ENCODE measurements at places on chromosomes 5 and 9. TPM values are rescaled to one million over a fixed set of nuclear protein-coding genes. Genes with fewer than 3 reads are reported as not detected.
A peak's percentile ranks its signal among the peaks of the same experiment; 100 is the strongest.

Gene ROR2
- total RNA-seq = 0.27 TPM

Gene IFNA17
- not detected for total RNA-seq

Gene SUSD3
- total RNA-seq = 1.3 TPM

Gene MLLT3
- total RNA-seq = 24.2 TPM

Gene CNTNAP3
- total RNA-seq = 4.9 TPM

Gene SV2C
- total RNA-seq = not detected

DNA sequence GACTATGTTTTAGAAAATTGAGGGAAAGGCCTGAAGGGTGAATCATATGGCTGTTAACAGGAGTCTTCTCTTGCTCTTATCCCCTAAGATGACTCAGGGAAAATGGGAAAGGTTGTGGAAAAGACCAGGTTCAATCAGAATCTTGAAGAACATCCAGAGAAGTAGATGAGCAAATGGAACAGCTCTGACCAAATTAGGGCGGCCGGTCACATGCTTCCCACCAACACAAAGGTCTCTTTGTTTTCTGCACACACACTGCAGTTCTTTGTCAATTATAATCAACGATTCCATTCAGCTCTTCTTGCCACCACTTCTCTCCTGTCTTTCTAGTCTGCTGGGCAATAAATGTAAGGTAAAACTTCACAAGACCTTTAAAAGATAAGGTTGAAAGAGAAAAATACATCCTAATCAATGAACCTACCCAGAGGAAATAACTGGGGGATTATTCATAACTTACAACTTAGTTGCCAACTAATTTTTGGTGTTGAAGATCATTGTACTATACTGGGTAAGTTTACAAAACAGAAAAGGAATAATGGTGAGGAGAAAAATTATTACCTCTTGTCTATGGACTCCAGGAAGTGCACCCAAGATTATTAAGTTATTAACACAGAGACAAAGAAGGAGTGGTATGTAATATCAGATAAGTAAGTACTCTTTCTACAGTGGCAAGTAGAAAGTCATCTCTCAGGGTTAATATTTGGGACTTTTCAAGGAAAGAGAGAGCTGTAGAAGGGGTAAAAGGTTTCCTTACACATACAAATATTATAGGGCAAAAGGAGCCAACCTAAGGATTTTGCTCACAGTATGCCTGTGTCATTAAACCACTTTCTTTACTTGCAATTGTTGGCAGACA lies 441.9 kb upstream of the PIK3R1 start:
- peak; percentile 97 for DNase-seq

DNA sequence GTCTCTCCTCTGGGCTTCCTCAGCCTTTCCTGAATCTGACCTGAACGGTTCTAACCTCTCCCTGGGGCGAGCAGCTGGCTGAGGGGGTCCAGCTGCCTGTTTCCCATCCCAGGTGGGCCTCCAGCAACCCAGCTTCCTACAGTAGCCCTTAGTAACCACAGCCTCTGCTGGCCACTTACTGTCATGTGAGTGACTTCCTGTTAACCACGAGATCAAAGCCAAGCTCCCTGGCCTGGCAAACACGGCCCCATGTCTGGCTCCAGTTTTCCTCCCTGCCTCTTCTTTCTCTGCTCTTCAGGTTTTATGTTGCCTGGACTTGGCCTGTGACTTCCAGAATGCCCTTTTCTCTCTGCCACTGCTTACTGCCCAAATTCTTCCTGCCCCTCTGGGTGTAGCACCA lies 47.2 kb upstream of the DAB2IP start:
- DNase-seq = peak; percentile 64

DNA sequence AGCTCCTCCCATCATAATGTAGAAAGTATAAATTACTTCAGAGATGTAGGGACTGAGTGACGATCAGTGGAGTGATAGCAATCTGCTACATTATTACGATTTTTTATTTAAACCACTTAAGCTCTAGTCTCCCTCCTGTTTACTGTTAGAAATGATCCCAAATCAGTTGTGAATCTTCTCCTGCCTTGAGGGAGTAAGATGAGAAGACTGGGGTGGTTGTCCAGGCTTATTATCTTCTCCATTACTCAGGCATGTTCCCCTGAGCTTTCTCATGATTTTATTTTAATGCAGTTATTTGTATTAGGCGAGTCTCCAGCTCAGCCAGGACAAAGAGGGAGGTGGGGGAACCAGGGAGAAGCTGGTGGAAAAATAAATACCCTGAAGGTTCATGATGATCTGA lies 48.2 kb upstream of the CTNNA1 start:
- DNase-seq = no peak

- no peak for DNase-seq
Measured at GRCh38 chr9:91623004-91623403, 199.4 kb upstream of the NFIL3 start.

GRCh38 chr5:35835796-35836742 lies 20.6 kb upstream of the IL7R start:
- no peak for DNase-seq

DNA sequence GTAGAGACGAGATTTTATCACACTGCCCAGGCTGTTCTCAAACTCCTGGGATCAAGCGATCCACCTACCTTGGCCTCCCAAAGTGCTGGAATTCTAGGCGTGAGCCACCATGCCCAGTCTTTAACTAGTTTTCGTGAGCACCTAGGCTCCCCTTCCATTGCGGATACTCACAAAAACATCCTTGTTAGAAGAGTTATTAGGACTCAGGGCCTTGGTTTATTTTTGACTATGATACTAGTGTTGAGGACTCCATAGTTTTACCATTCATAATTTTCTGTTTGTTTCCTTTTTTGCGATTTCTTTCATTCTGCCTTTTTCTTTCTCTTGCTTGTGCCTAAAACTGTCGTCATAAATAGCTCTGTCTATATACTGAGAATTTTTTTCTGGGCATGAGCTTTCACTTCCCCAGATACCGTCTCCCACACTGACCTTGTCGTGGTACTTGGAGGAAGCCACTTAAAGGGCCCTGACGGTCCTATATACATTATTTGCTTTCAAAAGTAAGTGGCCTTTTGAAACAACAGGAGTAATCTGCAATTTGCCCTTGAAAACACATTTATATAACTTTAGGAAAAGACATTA lies 5.2 kb downstream of the F2R start:
- no peak for DNase-seq

DNA sequence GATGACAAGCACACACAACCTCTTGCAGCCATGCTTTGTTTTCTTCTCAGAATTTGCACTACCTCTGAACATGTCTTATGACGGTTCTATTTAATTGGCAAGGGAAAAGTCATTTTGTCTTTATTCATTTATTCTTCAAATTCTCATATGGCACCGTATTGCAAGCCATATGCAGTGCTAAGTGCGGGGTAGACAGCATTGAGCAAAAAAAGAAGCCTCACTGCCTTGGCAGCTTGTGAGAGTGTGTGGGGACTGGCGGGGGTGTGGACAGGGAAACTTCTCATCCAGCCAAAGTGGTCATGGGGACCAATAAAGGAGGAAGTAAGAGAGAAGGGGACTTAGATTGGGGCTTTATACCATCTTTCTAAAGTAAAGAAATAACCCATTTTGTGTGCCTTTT lies 160.0 kb downstream of the CDH12 start:
- DNase-seq = no peak

DNA sequence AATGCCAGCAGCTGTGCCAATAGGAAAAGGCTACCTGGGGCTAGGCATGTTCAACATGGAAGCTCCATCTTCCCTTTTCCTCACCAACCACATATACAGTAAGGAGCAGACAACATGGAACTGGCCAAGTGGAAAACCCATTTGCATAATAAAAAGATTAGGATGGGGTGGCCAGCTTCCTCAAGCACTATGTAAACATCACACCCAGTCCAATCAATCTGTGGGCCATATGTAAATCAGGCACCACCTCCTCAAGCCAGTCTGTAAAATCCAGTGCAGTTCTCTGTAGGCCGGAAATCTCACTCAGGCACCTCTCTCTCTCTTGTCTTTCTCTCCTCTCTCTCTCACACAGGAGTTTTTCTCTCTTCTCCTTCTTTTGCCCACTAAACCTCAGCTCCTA lies 360.2 kb upstream of the GRIA1 start:
- no peak for DNase-seq

- no peak for DNase-seq
Measured at GRCh38 chr9:70262948-70263347, 4.2 kb downstream of the SMC5 start.

- no peak for DNase-seq
Measured at GRCh38 chr9:125749951-125750626, 2.9 kb downstream of the PBX3 start.

DNA sequence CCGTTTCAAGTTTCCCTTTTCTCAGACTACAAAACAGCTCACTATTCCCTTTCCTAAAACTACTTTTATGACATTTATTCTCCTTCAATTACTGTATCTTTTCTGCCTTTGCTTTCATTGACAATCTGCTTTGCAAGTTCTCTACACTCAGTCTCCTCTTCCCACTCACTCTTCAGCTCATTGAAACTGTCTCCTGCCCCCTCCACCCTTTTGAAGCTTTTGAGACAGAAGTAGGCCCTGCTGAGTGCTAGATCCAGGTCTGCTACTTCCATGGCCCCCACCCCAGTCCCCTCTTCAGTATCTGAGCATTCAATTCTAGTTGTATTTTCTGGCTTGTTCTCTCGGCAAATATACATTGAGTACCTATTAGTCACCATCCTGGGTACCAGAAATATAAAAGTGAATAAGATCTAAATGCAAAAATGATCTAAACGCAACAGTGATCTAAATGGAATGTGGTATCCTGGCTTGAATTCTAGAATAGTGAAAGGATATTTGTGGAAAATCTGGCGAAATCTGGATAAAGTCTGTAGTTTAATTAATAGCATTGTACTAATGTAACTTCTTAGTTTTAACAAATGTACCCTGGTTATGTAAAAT lies 58.4 kb downstream of the OR2K2 start:
- no peak for DNase-seq

DNA sequence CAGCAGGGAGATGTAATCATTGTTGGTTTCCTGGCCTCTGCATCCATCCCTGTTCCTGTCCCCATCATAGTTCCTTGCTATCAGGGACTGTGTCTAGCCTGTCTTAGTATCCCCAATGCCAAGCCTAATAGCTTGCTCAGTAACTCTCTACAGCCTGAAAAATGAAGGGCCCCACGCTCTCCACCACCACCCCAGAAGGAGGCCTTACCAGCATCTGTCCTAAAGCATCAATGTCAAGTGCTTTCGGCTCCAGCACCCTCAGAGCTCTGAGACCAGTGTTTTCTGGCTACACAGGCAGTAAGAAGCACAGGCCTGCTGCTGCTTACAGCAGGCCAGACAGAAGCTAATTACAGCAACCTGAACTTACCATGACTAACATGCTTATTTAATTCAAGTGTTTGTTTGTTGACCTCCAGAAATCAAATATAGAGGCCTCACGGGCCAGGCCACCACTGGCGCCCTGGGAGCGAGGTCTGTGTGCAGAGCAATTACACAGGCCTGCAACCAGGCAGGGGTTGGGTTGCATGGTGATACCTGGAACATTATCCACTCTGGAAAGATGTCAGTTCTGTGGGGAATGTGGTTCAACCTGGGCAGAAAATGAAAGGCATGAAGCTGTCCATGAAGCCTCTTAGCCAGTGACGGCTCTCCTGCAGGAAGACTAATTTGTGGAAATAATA lies 124.3 kb downstream of the SLC1A3 start:
- DNase-seq = no peak

- no peak for DNase-seq
Measured at GRCh38 chr5:28743025-28743715, 1704.8 kb upstream of the CDH9 start.

DNA sequence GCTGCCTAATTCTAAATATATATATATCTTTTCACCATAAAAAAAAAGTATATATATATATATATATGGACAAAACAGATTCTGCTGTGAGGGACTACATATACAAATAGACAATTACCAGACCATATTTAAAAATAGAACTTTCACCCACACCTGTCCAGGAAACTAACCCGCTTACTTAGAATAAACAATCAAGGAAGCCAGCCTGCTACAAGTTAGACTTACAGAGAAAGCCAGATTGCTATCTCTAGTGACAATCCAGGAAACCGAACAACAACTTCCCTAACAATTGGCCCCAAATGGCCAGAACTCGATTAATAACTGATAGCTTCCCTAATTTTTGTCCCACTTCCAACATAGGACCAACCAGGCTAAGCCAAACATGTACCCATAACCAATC lies 5.9 kb downstream of the GLDC start:
- DNase-seq = no peak

GRCh38 chr9:4717815-4718214 lies 23.2 kb downstream of the AK3 start:
- DNase-seq = no peak

All from SK-MEL-5 (cell line).